ENCODE measurements at places on chromosomes 1 and 21. TPM values are rescaled to one million over a fixed set of nuclear protein-coding genes. Genes with fewer than 3 reads are reported as not detected.
A peak's percentile ranks its signal among the peaks of the same experiment; 100 is the strongest.

Gene TSPAN1
- total RNA-seq, result 0.85 TPM

DNA sequence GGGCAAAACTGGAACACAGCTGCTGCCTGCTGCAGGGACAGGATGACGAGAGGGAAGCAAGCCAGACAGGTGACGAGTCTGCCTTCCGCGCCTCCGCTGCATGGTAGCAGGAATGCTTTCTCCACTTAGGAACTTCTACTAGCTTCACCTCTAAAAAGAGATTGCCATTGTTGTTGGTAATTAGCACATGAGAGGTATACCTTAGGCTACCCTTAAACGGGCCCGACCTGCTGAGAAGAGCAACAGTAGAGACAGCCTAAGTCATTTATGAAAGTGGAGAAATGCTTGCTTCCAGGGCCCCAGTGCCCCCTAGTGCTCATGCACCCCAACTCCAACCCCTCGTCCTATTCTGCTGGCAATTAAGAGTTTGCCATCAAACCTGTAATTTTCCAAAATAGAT is 96.9 kb upstream of the AKT3 start:
- H3K27me3 ChIP-seq, result no peaks in the 10 kb centered on the region
- peaks cover 29% of the 10 kb centered on the region for H3K4me1 ChIP-seq
- H3K36me3 ChIP-seq, result no peaks in the 10 kb centered on the region
- no peak overlapping the region for H3K4me3 ChIP-seq
- no peak overlapping the region for H3K27ac ChIP-seq

DNA sequence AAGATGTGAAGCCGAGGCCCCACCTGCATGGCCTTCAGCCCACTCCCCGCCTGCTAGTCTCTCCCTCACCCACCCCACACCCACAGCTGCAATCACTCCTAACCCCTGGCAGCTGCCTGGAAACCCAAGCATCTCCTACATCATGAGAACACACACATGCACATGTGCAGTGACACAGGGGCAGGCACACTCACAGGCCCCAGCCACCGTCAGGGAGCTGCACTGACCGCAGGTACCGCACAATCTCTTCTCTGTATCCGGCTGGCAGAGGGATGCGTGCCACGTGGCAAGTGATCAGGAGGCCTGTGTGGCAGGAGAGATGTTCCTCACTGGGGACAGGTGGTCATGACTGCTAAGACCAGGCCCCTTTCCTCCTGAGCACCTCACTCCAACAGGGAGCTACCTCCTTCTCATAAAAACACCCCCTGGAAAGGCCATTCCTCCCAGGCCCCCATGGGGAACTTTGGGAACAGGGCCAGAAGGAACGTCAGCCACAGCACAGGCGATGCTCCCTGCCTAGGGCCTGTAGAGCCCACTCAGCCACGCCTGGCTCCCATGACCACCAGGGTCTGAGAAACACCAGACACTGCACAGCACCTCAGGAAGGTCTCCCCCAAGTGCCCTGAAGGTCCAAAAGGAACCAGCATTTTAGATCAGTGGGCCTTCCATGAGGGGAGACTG is 6.0 kb downstream of the LSS start:
- no peak overlapping the region for H3K27ac ChIP-seq
- no peaks in the 10 kb centered on the region for H3K27me3 ChIP-seq
- H3K4me3 ChIP-seq, result no peak overlapping the region
- DNase-seq, result no peak
- peaks cover 9% of the 10 kb centered on the region for H3K36me3 ChIP-seq
- H3K4me1 ChIP-seq, result peaks cover 27% of the 10 kb centered on the region

GRCh38 chr1:11266268-11267074 is 4.1 kb upstream of the MTOR start:
- peaks cover 11% of the 10 kb centered on the region for H3K4me1 ChIP-seq
- H3K36me3 ChIP-seq, result no peaks in the 10 kb centered on the region
- no peak overlapping the region for H3K4me3 ChIP-seq
- H3K27me3 ChIP-seq, result no peaks in the 10 kb centered on the region

Gene RAB3B
- total RNA-seq, result 175 TPM

Gene GJA8
- not detected for total RNA-seq

DNA sequence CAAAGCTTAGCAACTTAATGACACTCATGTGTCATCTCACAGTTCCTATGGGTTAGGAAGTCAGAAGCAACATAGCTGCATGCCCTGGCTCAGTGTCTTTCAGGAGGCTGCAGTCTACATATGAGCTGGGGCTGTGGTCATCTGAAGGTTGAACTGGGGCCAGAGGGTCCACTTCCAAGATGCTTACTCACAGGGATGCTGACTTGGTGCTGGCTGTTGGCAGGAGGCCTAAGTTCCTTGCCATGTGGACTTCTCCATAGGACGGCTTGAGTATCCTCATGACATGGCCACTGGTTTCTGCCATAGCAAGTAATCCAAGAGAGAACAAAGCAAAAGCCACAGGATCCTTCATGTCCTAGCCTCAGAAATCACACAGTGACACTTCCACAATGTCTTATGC is 12.1 kb upstream of the FAM43B start:
- peak; percentile 11 for DNase-seq
- no peaks in the 10 kb centered on the region for H3K36me3 ChIP-seq
- no peak overlapping the region for H3K27ac ChIP-seq

- no peak overlapping the region for H3K4me3 ChIP-seq
- H3K36me3 ChIP-seq, result peaks cover 5% of the 10 kb centered on the region
- H3K27me3 ChIP-seq, result no peaks in the 10 kb centered on the region
- H3K4me1 ChIP-seq, result no peaks in the 10 kb centered on the region
- H3K27ac ChIP-seq, result no peak overlapping the region
Measured at GRCh38 chr1:219858980-219859379, 69.4 kb downstream of the SLC30A10 start.

Gene NDUFS5
- total RNA-seq, result 292 TPM

DNA sequence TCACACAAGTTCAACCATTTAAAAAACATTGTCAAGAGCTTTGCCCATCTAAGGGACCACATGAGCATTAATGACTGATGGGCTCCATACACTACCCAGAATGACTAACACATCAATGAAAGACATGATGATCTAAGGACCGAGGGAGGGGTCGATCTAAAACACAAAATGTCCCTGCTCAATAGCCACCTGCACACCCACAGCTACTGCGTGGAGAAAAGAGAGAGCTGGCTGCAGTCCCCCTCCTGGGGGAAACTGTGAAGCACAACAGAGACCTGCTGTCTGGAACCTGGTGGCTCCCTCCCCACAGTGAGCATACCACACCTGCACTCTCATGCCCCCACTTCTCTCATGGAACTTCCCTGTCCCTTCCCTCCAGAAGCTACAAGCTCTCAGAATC is 130.1 kb upstream of the ERG start:
- H3K4me1 ChIP-seq, result peaks cover 10% of the 10 kb centered on the region
- no peaks in the 10 kb centered on the region for H3K36me3 ChIP-seq
- DNase-seq, result no peak
- H3K27me3 ChIP-seq, result peaks cover 34% of the 10 kb centered on the region
- no peak overlapping the region for H3K4me3 ChIP-seq

DNA sequence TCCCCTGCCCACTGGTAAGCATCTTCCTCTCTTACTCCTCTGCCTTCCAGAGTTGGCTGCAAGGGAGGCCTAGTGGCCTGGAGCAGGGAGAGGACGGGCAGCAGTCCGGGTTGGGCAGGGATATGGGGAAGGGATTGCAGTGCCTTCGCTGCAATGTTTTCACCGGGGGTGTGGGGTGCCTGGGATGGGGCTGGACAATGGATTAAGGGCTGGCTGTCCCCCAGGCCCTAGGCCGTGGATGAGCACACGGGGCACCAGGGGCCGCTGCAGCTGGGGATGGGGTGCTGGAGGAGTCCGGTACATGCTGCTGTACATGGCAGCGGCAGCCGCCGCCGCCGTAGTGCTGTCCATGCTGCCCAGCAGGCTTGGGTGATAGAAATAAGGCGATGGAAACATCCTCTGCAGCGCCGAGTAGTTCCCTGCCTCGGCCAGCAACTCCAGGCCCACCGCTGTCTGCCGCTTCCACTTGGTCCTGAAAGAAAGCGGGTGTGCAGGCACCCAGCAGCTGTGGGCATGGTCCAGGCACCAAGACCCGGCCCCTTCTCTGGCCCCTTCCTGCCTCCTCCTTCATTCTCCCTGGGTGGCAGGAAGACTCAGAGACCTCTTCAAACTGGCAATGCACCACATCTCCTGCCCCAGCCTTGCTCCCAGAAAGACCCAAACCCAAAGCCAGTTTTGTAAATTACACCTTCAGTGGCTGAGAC is 4.8 kb downstream of the BARHL2 start:
- H3K36me3 ChIP-seq, result 0 out of 2 replicates have a peak, but pooled peaks cover 4% of the 10 kb centered on the region
- peaks cover 74% of the 10 kb centered on the region for H3K27me3 ChIP-seq
- DNase-seq, result no peak
- no peaks in the 10 kb centered on the region for H3K4me1 ChIP-seq
- H3K4me3 ChIP-seq, result no peak overlapping the region

Gene LCE1E
- not detected for total RNA-seq

Gene DHRS3
- total RNA-seq, result 7.9 TPM

GRCh38 chr1:119771770-119772169 is 3.1 kb upstream of the HMGCS2 start:
- no peak overlapping the region for H3K27ac ChIP-seq
- no peaks in the 10 kb centered on the region for H3K36me3 ChIP-seq
- H3K4me1 ChIP-seq, result peaks cover 11% of the 10 kb centered on the region
- peaks cover 5% of the 10 kb centered on the region for H3K27me3 ChIP-seq
- H3K4me3 ChIP-seq, result no peak overlapping the region

DNA sequence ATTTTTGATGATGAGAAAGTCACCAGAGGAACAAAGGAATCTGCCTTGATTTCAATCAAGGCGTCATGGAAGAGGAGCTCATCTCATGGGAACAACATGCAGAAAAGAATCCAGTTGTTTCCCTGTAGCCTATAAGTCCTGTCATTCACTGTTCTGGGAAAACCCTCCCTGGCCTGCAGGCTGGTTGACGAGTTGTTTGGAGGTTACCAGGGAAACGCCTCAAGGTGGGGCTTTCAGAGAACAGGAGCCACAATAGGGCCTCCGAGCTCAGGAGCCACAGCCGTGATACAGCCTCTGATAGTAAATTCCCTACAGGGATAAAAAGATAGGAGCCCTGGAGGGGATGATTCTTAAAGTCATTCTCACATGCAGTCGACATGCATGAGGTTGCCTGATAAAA is 135.2 kb downstream of the PSMG1 start:
- H3K4me1 ChIP-seq, result peaks cover 49% of the 10 kb centered on the region
- DNase-seq, result no peak
- H3K36me3 ChIP-seq, result 0 out of 2 replicates have a peak, but pooled peaks cover 4% of the 10 kb centered on the region

DNA sequence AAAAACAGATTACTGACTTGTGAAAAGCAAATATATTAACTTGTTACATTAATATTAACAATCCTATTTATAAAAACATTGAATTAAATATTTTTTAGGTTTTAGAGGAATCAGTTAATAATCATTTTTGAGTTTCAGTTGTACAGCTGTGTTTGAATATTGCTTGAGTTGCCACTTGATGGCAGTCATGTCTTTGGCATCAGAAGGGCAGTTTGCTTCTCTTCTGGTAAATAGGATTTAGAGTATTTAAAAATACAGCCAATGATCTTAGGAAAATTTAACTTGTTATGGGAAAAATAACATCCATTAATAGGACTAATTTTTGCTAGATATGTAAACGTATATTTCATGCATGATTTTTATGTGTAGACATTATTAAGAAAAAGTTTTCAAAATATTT is 234.1 kb downstream of the NCAM2 start:
- H3K4me3 ChIP-seq, result no peak overlapping the region
- no peaks in the 10 kb centered on the region for H3K36me3 ChIP-seq
- DNase-seq, result peak; percentile 43
- H3K27me3 ChIP-seq, result no peaks in the 10 kb centered on the region
- H3K4me1 ChIP-seq, result peaks cover 6% of the 10 kb centered on the region

GRCh38 chr21:45287438-45288391 is at the start of gene POFUT2:
TSS of gene POFUT2 (minus strand) at chr21:45287895. CDS start at chr21:45287871, 24 bp downstream.
- peaks cover 44% of the 10 kb centered on the region for H3K4me1 ChIP-seq
- peaks cover 29% of the 10 kb centered on the region for H3K36me3 ChIP-seq
- H3K27ac ChIP-seq, result peak within 1 kb of the TSS; percentile 54
- peaks cover 5% of the 10 kb centered on the region for H3K27me3 ChIP-seq
- peak within 1 kb of the TSS; percentile 86 for H3K4me3 ChIP-seq

Data from HFFc6 (cell line).